ENCODE measurements at places on chromosomes 12 and 14.

GRCh38 chr12:3328081-3328480 lies 162.9 kb upstream of the PRMT8 start:
- DNase-seq: no peak

DNA sequence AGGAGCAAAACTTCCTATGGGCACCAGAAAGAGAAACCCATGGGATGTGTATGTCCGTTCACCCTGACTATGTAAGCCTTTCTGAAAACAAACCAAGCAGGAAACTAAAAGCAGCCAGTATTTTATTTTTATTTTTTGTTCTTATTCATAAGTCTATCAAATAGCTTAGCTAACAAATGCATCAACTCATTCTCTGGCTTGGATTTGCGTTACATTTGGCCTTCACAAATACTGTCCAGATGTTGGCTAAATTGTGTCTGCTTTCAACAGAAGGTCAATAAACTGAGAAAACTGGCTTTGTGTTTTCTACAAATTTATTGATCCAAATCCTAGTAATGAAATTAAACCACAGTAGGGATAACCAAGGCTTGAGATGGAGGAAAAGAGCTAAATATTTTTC lies 379.0 kb downstream of the NOVA1 start:
- DNase-seq: no peak

- no peak for DNase-seq
These were observed 15.2 kb downstream of the STON2 start for GRCh38 chr14:81384900-81385299.

GRCh38 chr12:120346031-120346430 lies 18.5 kb upstream of the PLA2G1B start:
- DNase-seq: no peak

DNA sequence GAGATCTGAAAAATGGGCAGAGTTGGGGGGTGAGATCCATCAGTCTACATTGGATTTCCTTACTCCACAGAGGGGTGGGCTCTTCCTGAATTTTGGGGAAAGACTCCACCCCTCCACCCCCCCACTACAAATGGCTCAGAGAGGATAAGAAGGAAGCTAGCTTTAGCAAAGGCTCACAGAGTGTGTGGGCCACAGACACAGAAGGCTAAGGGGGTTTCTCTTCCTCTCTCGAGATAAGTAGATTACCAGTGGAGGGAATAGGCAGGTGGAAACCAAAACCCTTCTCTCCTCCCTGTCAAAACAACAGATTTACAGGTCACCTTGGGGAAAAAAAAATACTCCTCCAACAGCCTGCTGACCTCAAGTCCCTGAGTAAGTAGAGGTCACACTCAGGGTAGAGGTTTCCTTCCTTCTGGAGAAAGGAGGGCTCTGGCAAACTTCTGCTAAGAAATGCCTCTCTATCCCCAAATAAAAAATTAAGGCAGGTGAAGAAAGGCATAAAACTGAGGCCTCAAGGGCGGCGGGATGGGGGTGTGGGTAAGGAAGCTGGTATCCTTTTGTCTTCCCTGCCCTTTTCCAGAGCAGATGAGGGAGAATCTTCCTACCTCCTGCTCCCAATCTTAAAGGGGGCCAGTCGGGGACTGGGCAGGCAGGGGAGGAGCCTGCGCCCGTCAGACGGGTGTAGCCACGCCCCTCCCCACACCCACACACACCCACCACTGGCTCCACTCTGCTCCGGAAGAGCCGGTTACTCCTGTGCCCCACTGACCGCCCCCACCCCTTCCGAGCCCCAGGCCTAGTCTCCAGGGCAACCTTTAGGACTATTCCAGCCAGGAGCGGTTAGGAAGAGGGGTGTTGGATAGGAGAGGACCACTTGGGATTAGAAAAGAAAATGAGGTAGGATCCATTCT lies 1.9 kb upstream of the BAZ2A start:
- DNase-seq: peak; percentile 33

DNA sequence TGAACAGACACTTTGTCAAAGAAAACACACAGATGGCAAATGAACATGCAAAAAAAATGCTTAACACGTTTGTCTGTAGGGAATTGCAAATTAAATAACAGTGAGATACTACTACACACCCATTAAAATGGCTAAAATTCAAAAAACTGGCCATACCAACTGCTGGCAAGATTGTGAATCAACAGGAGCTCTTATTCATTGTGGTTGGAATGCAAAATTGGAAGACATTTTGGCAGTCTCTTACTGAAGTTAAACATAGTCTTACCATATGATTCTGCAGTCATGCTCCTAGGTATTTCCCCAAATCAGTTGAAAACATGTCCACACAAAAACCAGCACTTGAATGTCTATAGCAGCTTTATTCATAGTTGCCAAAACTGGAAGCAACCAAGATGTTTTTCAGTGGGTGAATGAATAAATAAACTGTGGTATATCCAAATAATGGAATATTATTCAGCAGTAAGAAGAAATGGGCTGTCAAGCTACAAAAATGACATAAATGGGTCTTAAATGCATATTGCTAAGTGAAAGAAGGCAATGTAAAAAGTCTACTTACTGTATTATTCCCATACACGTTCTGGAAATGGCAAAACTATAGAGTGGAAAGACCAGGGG lies 91.4 kb downstream of the PLEKHA5 start:
- DNase-seq: peak; percentile 42

- DNase-seq: no peak
These were observed 15.5 kb downstream of the CPSF6 start for GRCh38 chr12:69254862-69255261.

GRCh38 chr12:123319273-123319672 lies 45.4 kb downstream of the SBNO1 start:
- DNase-seq: no peak

DNA sequence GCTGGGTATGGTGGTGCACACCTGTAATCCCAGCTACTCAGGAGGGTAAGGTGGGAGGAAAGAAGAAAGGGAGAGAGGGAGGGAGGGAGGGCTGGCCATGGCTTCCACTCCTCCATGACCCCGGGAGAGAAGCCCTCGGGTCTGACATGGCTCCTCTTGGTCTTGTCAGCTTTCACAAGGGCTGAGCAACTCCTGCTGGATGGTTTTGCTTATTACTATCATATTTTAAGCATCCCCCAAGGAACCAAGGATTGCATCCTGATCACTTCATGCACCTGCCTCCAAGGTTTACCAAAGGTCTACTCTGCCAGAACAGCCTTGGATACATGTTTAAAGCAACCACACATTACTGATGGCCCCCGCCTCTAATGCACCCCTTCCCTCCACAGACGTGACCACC lies 28.0 kb upstream of the NCOR2 start:
- no peak for DNase-seq

DNA sequence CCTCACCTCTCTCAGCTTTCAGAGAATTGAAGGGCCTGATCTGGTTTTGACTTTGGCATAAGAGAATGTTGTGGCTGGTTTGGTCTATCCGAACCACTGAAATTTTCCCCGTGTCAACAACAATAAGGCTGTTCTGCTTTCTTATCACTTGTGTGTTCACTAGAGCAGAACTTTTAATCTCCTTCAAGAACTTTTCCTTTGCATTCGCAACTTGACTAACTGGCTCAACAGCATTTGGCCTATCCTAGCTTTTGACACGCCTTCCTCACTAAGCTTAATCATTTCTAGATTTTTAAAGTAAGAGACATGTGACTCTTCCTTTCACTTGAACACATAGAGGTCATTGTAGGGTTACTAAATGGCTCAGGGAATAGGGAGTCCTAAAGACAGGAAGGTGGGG lies 25.9 kb upstream of the EDDM3A start:
- no peak for DNase-seq

- no peak for DNase-seq
These were observed 97.9 kb downstream of the RFLNA start for GRCh38 chr12:124392667-124393413.

DNA sequence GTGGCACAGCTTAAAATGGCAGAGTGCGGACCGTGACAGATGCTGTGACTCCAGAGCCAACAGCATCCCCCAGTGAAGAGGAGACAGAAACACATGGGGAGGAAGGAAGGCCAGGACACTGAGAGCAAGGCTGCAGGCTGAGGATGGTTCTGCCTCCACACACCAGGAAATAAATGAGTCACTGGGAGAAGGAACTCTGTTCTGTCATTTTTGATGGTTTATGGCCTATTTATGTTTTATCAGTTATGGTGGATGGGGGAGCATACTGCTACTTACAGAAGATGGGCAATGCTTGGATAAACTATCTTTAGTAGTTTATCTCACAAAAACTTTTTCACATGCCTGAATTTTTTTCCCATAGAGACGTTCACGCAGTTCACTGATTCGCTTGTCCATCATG lies 33.8 kb downstream of the ZFYVE21 start:
- DNase-seq: no peak

DNA sequence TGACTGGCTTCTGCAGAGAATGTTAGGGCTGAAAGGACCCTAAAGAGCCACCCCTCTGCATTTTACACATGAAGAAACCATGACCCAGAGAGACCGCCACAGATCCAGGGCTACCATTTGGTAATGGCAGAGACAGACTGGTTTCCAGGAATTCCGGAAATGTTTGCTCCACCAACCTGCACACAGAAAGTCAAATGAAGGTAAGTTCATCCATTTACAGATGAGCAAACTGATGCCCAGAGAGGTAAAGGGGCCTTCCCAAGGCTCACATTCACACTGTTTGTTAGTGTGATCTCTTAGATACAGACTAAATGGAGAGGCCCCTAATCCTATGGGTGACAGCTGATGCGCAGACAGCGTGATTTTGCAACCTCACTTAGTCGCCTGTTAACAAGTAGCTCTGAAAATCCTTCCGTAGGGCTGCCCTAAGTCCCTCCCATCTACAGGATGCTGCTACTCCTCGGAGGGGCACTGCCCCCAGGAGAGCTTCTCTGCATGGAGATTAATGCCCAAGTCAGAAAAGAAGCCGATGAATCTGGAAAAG lies 33.8 kb downstream of the ZFP36L1 start:
- DNase-seq: no peak

GRCh38 chr14:23056145-23056955 lies 970 bp downstream of the CDH24 start:
- DNase-seq: peak; percentile 77

DNA sequence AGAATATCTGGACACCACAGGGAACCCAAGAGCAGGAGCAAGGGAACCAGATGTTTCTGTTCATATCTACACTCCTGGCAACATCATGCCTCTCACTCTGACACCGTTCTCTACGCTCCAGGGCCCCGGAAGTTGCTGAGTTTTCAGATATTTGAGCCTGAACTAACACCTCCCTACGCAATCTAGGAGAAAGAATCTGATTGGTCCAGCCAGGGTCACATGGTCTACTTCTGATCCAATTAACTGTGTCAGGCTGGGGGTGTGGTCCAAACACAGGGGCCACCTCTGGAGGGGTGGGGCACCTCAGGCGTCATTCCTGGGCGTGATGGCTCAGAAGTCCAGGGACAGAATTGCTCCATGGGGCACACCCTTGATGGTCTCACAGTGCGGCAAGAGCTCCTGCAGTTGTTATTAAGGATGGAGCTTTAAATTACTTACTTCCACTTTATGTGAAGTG lies 165.5 kb downstream of the PTPN11 start:
- peak; percentile 77 for DNase-seq

GRCh38 chr12:71746974-71747611 lies 7.6 kb upstream of the RAB21 start:
- peak; percentile 60 for DNase-seq

DNA sequence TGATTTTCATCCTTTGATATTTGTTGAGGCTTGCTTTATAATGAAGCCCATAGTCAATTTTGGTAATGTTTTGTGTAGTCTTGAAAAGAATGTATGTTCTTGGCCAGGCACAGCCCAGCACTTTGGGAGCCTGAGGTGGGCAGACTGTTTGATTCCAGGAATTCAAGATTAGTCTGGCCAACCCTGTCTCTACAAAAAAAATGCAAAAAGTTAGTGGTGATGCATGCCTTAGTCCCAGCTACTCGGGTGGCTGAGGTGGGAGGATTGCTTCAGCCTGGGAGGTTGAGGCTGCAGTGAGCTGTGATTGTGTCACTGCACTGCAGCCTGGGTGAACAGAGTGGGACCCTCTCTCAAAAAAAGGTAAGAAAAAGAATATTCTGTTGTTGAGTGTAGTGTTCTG lies 10.8 kb downstream of the ETNK1 start:
- no peak for DNase-seq

GRCh38 chr12:78330131-78330530 lies 499.4 kb downstream of the NAV3 start:
- DNase-seq: no peak

- DNase-seq: no peak
These were observed 2.7 kb downstream of the PITPNM2 start for GRCh38 chr12:123148223-123148622.

DNA sequence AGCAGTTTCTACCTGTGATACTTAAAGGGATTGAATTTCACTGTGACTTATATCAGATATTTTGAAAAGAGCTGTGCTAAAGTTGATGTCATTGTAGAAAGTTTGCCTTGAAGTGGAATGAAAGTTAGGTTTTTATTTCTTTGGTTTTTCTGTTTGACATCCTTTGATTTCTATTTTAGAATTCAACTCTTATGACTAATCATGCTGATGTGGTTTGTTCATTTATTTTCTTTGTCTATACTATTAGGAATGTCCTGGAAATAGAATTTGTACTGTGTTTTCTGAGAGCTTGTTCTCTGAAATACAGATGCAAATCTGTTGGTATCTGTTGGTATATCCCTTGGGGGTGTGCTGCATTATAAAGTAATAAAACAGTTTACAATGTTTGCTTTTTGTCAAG lies 3.3 kb downstream of the CNOT2 start:
- DNase-seq: no peak

All from HT1080 (cell line).